ENCODE measurements at places on chromosomes 4 and X.
A peak's percentile ranks its signal among the peaks of the same experiment; 100 is the strongest.

- no peak for DNase-seq
Observed at GRCh38 chr4:145613566-145614232, 5.5 kb upstream of the MMAA start.

DNA sequence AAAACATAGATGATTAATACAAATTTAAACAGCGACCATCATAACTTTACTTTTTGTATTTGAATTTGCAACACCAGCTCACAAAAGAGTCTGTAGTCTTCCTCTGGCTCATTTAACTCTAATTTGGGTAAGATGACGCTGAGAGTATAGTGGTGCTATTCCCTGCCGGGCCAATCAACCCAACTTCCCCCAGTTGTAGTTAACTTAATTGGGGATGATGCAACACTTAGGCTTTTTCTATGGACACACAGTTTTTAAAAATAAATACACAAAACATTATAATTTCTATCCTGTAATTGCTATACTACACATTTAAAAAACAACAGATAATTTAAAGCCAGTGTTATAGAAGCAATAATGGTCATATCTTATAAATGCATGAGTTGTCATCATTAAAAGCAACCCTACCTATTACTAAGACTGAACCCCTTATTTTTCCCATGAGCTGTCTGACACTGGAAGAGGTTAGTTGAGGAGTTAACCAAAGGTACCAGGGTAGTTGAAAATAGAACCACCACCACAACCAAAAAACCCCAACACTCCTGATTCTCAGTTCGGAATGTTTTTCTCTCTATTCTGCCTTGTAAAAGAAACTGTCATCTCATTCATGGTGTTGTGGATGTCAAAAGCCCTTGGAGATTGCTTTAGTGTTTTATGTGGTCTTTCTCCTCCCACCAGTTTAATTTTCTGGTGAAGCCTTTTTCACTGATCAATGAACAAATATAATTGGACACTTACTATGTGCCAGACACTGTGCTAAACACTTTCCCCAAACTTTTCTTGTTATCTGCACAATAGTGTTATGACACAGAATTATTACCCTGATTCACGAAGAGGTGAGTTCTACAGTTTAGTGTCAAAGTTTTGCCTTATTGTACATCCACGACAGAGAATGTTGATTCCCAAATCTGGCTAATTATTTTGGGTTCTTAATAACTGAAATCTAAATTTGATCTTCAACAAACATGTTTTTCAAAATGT, 61.5 kb upstream of the RAPGEF2 start:
- DNase-seq, result no peak

GRCh38 chr4:185773419-185773818, 38.6 kb downstream of the SORBS2 start:
- no peak for DNase-seq

DNA sequence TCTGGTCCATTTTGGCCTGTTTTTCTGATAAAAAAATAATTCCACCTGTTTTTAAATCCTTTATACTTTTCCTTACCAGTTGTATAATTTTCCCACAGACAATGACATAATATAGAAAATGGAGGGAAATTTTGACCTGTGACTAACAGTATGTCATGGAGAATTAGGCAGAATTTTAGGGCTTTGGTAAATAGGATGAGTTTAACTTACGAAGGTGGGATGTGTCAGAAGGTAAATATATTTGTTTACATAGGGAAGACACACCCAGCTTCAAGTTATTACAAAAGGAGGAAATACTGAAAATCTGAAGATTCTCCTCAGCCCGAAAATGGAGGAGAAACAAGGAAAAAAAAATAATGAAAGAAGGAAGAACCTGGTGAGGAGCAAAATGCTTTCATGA, 64.6 kb upstream of the PPP3CA start:
- DNase-seq, result no peak

GRCh38 chr4:3414421-3415279, 27.1 kb upstream of the HGFAC start:
- peak; percentile 26 for DNase-seq

- DNase-seq, result no peak
Observed at GRCh38 chr4:57401586-57401985, 291.4 kb upstream of the IGFBP7 start.

DNA sequence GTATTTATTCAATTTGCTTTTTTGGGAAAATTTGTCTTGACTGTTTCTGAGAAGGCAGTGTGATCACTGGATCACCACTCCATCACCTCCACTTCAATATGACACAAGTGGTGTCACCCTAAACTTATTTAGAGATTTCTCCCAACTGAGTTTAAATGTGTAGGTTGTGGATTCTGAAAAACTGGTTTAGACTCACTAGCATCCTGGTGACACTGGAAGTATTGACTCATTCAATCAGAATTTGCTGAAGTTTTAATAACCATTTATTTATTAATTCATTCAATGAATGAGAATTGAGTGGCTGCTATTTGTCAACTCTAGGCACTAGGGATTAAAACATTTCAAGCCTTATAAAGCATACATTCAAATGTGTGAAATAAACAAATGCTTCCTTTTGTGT, 819.1 kb upstream of the EPHA5 start:
- DNase-seq, result no peak

- no peak for DNase-seq
Observed at GRCh38 chrX:65600106-65600505, 65.5 kb upstream of the LAS1L start.

GRCh38 chrX:76538860-76539259, 111.3 kb downstream of the MAGEE1 start:
- DNase-seq, result no peak

DNA sequence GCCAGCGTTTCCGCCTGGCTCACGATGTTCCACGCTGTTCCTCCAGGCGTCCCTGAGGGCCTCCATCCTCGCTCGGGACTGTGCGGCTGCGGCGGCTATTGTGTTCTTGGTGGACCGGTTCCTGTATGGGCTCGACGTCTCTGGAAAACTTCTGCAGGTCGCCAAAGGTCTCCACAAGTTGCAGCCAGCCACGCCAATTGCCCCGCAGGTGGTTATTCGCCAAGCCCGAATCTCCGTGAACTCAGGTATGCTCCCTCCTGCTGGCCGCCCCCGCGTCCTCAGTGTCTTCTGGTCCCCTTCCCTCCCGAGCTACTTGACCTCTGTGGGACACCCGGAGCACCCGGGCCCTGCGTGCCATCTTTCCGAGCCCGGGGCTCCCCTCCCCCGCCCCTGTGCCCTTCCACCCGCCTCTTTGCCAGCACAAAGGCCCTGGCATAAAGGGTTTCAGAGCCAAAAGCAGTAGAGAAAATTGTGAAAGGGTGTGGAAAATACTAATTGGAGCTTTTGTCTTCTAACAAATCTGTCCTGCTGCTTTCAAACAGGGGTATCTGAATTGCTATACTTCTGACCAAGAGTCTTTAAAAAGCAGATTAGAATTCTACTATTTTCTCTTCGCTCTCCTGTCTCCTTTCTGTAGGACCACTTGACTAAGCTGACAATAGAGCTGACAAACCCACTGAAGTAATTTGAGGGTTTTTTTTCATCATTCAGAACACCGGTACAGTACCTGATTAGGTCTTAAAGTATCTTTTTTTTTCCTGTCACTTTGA, 104.0 kb downstream of the NEUROG2 start:
- no peak for DNase-seq

DNA sequence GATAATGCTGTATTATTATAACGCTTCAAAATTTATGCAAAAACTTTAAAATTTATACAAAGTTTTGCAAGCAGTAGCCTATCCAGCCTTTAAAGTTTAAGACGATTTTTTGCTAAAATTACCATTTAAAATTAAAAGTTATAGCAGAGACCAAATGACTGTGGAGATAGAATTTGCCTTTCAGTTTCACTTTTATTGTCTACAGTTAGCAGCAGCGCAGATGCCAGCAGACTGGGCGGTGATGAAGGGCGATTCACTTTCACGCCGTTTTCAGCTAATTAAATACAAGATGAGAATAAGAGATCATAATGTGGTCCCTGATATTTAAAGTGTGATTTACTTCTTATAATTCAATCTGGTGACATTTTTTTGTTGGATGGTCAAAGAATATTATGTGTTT, 1381.5 kb upstream of the ADGRL3 start:
- no peak for DNase-seq

GRCh38 chr4:153211986-153212728, 7.9 kb downstream of the TRIM2 start:
- no peak for DNase-seq

DNA sequence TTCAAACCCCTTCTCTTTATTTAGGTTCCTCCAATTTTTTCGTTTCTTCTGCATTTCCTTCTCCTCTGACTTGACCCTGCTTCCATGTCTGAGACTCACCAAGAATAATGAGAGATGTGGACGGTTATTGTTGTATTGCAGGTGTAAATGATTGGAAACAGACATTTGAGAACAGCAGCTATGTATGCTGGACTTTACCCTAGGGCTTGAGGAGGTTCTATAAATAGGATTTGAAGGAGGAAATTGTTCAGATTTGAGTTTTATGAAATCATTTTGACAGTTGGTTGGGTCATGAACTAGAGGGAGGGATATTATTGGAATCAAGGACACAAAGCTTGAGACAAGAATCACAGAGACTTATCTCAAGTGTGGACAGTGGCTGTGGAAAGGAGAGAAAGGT, 614.6 kb upstream of the CPEB2 start:
- DNase-seq, result no peak

GRCh38 chr4:140297221-140297570, 76.2 kb upstream of the SCOC start:
- DNase-seq, result no peak

DNA sequence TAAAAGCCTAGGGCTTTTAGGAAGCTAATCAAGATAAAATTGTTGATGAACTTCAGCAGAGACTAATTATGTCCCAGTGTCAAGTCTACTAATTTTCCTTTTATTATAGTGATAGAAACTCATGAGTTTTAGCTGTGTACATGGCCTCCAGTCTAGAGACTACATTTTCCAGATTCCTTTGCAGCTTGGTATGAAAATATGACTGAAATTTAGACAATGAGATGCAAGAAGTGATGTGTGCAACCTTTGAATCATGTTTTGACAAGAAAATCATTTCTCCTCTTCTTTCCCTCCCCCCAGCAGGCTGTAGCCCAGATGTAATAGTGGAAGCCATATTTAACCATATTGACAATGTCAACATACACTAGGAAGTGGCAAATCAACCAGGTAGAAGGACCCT, 30.3 kb upstream of the IL13RA2 start:
- no peak for DNase-seq

GRCh38 chr4:96342790-96343455, 503.0 kb downstream of the PDHA2 start:
- no peak for DNase-seq

- no peak for DNase-seq
Observed at GRCh38 chr4:54276641-54277430, 47.7 kb downstream of the PDGFRA start.

- no peak for DNase-seq
Observed at GRCh38 chrX:10111364-10112148, 45.2 kb upstream of the CLCN4 start.

- no peak for DNase-seq
Observed at GRCh38 chr4:168218645-168219044, 99.9 kb downstream of the DDX60 start.

DNA sequence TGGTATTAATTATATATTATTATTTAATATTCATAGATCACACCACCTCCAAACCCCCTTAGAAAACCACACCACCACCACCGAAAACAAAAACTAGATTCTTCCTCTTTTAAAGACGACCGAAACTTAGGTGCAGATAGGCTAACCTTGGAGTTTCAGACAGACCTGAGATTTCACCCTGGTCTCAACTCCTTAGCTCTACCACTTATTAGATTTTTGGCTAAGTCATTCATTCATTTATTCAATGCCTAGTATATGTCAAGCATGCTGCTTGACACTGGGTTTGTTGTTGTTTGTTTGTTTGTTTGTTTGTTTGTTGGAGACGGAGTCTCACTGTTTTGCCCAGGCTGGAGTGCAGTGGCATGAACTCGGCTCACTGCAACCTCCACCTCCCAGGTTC, 9.5 kb upstream of the BMP2K start:
- DNase-seq, result no peak
